Colonic mucosa (tissue), 4 donors: ENCODE measurements at places on chromosomes 1 and 21. TPM values are rescaled to one million over a fixed set of nuclear protein-coding genes. Genes with fewer than 3 reads are reported as not detected.

- no peak overlapping the region for H3K27ac ChIP-seq
- DNase-seq: no peak
- H3K27me3 ChIP-seq: no peaks in the 10 kb centered on the region
- H3K36me3 ChIP-seq: no peaks in the 10 kb centered on the region
Observed at GRCh38 chr1:187854457-187854856, 1025.7 kb downstream of the PLA2G4A start.

- DNase-seq: no peak
- no peaks in the 10 kb centered on the region for H3K36me3 ChIP-seq
- no peak overlapping the region for H3K4me3 ChIP-seq
- peaks cover 98% of the 10 kb centered on the region for H3K27me3 ChIP-seq
Observed at GRCh38 chr1:90724361-90724760, 7.3 kb upstream of the BARHL2 start.

Gene PROX1
- 11.6 TPM for total RNA-seq

- H3K27ac ChIP-seq: no peak overlapping the region
- H3K4me3 ChIP-seq: no peak overlapping the region
- H3K36me3 ChIP-seq: no peaks in the 10 kb centered on the region
- H3K4me1 ChIP-seq: no peaks in the 10 kb centered on the region
- DNase-seq: no peak
- no peaks in the 10 kb centered on the region for H3K27me3 ChIP-seq
Observed at GRCh38 chr21:45388011-45388521, 16.9 kb upstream of the COL18A1 start.

Gene HSF2BP
- 0.45 TPM for total RNA-seq

DNA sequence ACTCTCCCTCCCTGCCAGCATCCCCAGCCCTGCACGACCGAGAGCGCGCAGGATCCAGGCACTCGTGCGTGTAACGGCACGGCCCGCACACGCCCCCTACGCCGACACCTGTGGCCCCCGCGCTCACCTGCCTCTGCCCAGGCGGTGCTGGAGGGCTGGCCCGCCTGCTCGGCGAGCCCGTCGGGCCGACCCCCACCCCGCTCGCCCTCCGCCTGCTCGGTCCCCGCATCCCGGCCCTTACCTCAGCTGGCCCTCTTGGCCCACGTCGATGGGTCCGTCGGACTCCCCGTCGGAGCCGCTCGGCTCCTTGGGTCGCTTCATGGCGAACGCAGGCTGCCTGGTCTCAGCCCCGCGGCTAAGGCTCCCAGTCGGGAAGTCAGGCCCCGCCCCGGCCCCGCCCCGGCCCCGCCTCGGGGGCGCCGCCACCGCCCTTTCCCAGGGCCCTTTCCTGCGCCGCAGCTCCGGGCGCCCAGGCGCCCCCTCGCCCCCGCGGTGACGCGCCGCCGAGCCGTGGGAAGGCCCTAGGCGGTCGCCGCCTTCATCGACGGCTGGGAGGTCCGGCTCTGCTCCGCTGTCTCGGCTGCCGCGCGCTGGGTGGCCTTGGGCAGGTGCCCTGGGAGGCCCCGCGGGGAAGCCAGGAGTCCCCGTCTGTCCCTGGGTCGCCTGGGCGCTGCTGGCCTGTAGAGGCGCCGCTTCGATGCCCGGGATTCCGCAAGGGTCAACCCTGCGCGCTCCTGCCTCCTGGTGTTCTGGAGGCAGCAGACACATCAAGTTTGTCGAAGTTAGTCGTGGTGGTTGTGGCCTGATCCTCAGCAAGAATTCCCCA, at the start of gene HEYL:
Gene HEYL, minus strand, starts transcription at position 339 of the 826 bp plus-strand sequence. Its CDS starts 18 bp downstream, at position 321.
- no peak within 1 kb of the TSS for H3K27ac ChIP-seq
- peak within 1 kb of the TSS; percentile 42 for H3K4me3 ChIP-seq
- peak; percentile 77 for DNase-seq
- no peaks in the 10 kb centered on the region for H3K36me3 ChIP-seq
- no peaks in the 10 kb centered on the region for H3K27me3 ChIP-seq
